Activated B cell treated with CpG ODN at 0.5 μM for 24 hours (primary cell): ENCODE measurements at places on chromosomes 6 and 20. TPM values are rescaled to one million over a fixed set of nuclear protein-coding genes. Genes with fewer than 3 reads are reported as not detected.

DNA sequence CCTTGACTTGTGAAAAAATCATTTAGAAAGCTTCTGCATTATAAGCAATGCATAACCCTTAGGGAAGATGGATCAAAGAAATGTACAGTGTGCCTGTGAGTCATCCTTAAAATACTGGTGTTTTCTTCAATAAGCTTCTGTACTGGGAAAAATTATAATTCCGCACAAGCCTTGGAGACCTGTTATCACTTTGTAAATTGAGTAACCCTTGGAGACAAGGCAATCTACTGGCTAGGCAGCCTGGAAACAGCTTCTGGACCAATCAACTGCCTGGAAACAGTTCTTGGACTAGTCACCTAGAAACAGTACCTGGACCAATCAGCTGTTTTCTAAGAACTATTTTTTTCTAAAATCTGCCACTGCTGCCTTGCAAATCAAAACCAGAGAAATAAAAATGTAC, 25.8 kb upstream of the RNGTT start:
- DNase-seq, result no peak

GRCh38 chr20:57768519-57768918, 58.7 kb upstream of the PMEPA1 start:
- DNase-seq, result no peak

- DNase-seq, result no peak
Observed at GRCh38 chr6:28709478-28710349, 184.0 kb downstream of the GPX5 start.

GRCh38 chr6:105733556-105734162, 330.8 kb upstream of the PREP start:
- DNase-seq, result no peak

GRCh38 chr20:42399802-42400201, 781.6 kb upstream of the CHD6 start:
- no peak for DNase-seq

DNA sequence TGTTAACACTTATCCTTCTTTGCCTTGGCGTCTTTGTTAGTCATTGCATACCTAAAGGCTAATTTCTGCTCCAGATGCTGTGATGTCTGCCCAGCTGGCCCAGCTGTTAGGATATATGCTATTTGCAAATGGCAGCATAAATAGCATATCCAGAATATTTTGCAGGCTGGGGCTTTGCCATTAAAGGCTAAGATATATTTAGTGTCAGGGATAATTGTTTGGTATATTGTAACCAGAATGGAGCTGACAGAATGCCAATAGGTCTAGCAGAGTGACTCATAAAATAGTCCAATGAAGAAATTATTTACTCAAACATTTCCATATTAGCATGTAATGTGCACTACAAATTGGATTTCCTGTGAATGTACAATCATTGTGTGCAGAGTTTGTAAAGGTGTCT, 584.1 kb upstream of the FLRT3 start:
- no peak for DNase-seq

GRCh38 chr20:24704899-24705298, 235.5 kb downstream of the SYNDIG1 start:
- no peak for DNase-seq

DNA sequence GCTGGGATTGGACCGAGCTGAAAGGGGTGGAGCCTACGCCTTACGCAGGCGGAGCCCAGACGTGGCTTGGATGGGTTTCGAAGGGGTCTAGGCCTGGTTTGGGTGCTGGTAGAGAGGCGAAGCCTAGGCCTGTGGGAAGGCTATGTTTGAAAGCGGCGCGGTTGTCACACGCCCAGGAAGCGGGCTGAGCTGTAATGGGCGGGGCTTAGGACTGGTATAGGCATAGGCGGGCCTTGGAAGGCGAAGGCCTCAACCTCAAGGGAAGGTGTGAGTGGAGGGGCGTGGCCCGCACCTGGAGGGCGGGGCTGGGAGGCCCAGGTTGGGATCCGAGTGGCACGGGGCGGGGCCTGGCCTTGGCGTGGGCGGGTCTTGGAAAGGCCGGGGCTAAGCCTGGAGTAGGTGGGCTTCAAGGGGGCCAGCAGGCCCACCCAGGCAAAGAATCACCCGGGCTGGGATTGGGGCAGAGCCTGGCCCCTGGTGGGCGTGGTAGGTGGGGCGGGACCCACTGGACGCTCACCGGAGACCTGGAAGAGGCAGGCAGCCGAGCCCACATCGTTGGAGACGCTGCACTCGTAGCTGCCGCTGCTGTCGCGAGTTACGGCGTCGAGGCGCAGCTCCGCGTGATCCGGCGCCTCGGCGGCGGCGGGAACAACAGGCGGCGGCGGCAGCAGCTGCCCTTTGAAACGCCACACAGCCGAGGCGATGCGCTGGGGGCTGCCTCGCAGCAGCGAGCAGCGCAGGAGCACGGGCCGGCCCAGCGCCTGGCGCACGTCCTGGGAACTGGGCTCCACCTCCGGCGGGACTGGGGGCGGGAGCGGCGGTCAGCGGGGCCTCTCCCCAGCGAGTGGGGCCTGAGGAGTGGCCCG, 49.0 kb downstream of the MDGA1 start:
- DNase-seq, result no peak

DNA sequence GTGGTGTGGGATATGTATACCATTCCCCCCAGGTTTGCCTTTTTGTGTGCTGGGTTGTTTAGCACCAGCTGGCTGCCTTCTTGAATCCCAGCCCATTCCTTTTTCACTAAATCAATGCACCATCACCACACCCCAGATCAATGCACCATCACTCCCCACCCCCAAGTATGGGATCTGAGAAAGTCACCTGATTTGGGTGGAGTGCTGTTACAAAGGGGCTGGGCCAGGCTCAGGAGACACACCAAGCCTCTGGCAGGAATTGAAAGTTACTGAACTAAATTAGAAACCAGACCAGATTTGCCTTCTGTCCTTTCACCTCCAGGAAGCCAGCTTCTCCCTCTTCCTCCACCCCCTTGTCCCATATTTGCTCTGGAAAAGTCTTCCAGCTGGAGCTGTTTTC, 19.6 kb upstream of the PKHD1 start:
- no peak for DNase-seq

DNA sequence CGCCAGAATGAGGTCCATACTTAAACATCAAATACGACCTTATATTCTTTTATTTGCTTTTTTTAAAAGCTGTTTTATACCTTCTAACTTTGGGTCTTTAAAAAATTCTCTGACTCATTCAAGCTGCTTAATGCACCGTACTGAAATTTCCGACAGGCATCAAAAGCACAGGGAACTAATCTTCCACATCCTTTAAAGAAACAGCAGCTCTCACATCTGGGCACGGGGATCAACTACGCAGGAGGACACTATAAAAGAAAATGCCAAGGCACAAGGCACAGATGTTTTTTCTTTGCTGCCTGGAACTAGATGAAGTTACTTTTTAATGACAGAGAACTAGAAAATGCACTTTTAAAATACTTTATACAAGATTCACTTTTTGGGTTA, 112.4 kb upstream of the ARG1 start:
- no peak for DNase-seq

DNA sequence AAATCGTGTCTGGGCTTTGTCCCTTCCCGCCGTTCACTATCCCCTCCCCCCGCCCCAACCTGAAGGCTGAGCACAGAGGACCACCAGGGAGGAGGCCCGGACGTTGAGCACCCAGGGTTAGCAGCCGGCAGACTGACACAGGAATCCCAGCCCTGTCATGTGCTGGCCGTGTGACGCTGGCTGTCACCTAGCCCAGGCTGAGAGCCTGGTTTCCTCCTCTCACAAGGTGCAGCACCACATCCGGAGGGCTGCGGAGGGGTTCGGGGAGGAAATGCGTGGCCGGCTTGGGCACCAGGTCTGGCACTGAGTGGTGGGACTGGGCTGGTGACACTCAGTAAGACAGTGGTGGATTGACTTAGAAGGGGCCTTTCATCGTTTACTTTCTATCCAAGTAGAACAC, 4.6 kb upstream of the LSM14B start:
- no peak for DNase-seq

DNA sequence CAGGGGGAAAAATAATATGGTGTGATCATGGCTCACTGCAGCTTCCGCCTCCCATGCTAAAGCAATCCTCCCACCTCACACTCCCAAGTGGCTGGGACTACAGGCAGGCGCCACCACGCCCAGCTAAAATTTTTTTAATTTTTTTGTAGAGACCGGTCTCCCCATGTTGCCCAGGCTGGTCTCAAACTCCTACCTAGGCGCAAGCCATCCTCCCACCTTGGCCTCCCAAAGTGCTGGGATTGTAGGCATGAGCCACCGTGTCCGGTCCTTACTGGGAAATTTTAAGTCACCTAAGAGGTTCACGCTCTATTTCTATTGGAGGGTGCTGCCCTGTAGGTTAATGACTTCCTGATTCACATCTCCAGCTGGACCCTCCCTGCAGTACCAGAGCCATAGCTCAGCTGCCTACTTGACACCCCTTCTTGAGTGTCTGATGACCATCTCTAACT, 626 bp upstream of the CDK5RAP1 start:
- DNase-seq, result no peak

GRCh38 chr6:95693108-95693507, 115.8 kb downstream of the MANEA start:
- no peak for DNase-seq

GRCh38 chr20:62227977-62228958, 8.2 kb upstream of the HRH3 start:
- no peak for DNase-seq

DNA sequence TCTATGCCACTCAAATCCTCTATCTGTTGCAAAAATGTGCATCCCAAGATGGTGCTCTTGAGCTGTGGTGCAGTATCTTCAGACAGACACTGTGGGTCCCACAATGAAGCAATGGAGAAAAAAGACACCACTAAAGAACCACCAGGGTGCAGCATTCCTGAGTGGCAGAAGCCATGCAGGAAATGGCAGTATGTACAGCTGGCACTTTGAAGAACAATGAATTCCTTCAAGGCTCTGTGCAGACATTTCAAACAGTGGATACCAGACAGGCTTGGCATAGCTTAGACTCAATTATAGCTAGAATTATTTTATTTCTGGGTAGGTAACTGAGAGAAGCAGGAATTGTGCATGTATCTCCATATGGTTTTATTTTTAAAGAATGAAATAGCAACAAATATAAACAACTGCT, 24.0 kb upstream of the HDAC2 start:
- DNase-seq, result no peak

GRCh38 chr6:106066989-106067388, 19.1 kb upstream of the PRDM1 start:
- DNase-seq, result no peak

- no peak for DNase-seq
Observed at GRCh38 chr6:1070085-1070521, 241.8 kb upstream of the FOXQ1 start.

- no peak for DNase-seq
Observed at GRCh38 chr6:148426317-148426977, 83.8 kb downstream of the SASH1 start.

DNA sequence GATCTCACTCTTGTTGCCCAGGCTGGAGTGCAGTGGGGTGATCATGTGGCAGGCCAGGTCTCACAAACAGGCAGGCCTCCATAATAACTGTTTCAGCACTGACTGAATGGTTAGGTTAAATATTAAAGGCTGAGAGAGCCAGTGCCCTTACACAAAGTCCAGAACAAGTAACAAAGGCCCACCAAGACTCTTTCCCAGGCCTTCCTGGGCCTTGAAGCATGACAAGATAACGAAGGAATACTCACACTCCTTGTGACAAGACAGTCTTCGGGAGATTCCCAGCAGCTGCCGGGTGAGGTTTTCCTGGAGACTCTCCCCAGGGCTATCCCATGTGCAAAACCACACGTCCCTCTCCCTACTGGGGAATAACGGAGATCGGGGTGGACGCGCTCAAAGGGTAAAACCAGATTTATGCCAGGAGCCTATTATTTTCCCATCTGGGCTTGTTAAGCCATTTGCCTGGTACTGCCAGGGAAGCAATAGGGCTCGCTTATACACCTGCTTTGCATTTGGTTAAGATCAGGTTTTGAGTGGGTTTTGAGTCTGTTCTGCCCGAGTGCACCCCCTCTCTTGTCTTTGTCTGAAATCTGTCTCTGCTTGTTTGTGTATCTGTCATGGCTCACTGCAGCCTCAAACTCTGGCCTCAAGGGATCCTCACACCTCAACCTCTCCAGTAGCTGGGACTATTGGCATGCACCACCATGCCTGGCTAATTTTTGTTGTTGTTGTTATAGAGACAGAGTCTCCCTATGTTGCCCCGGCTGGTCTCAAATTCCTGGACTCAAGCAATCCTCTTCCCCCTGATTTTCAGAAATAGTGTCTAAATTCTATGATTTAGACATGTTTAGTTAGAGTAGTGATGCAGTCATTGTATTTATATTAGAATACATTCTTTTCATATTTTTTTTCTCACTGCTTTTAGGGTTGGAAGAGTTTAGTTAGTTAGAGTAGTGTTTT, 1.4 kb upstream of the ENPP3 start:
- no peak for DNase-seq

DNA sequence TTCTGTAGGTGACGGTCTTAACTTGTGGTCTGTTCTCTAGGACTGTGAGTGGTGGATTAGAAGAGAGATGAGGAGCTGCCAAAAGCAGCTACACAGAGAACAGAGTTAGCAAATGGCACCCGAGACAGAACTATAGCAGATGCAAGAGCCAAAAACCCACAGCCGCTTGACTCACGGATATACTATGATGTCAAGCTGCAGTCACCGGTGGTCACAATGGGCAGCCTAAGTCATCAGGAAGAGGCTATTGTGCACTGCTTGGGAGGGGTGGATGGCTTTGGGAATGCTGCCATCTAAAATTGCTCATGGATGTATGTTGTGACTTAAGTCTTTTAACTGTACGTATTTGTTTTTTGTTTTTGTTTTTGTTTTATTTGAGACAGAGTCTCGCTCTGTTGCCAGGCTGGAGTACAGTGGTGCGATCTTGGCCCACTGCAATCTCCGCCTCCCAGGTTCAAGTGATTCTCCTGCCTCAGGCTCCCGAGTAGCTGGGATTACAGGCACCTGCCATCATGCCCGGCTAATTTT, at the start of gene GTSF1L:
Gene GTSF1L (minus strand): TSS at position 192 of the 528 bp plus-strand sequence. CDS start 308 bp downstream, outside the sequence.
- no peak for DNase-seq

DNA sequence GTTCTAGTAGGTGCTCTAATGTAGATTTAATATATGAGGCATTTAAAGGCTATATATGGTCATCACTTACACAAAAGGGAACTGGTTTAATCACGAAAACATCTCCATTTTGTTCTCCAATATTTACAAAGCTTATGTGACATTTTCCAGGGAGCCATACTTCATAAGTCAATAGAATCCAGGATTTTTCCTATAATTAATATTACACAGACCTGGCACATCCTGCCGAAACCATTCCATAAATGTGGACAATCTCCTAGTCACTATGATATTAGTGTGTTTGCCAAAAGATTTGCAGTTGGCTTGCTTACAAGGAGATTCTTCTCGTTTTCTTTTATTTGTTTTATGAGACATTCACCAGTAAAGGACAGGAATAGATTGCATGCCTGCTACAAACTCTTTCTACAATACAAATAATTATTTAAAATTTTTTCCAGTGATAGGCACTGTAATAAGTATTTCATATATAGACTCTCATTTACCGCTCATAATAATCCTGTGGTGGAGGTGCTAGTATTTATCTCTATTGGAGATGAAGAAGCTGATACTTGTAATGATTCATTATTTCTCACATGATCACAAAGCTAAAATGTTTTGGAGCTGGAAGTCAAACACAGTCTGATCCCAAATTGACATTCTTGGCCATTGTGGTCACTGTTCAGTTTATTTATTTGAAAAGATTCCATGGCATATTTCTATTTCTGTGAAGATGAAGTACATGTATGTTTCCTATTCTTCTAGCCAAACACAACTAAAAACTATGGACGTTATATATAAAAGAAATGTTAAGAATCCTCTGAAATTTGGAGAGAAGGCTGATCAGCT, 597.0 kb downstream of the HTR1B start:
- DNase-seq, result no peak

Gene TP53TG5
- total RNA-seq, result not detected in 2 replicates

Gene PEX3
- total RNA-seq, result 21.7 and 26.5 TPM in 2 replicates

Gene SLC22A16
- not detected in 2 replicates for total RNA-seq

Gene ZBTB12
- 4.8 and 5.5 TPM in 2 replicates for total RNA-seq

Gene OR2H2
- not detected in 2 replicates for total RNA-seq

Gene PDE7B
- total RNA-seq, result 1.5 and 1.8 TPM in 2 replicates
